EL (cell line): ENCODE measurements at places on chromosomes 5 and 9.
A peak's percentile ranks its signal among the peaks of the same experiment; 100 is the strongest.

DNA sequence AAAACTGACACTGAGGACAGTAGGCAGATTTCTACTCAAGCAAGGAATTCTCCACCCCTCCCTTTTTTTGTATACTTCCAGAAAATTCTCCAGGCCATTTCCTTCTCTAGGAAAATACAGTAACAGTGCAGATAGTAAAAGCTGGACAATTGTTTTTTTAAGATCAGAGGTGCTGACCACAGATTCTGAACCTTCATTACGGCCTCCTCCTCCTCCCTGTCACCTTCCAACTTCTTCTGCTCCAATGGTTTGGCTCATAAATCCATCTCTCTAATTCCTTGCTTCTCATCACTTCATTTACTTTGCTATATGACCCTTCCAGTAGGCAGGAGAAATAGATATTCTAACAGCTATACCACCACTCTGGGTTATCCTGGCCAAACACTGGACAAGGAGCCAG is 220.6 kb downstream of the FBN2 start:
- no peak for DNase-seq

GRCh38 chr5:151081431-151082281 is 822 bp upstream of the TNIP1 start:
- DNase-seq, result no peak

DNA sequence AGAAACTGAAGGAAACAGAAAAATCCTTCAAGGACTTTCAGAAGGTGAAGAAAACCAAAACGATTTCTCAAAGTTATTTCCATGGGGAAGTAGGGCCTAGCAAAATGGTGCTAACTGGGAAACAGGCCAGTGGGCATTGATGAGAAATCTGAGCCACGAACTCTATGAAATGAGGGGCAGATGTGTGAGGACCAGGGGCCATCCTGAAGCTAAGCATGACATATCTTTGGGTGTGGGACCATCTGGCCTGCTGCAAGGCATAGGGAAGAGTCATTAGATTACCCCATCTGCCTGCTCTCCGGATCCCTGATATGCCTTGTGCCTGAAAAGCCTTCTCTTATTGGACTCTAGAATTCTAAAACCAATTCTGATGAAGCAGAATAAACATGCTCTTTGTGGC is 143.8 kb downstream of the PALM2AKAP2 start:
- no peak for DNase-seq

DNA sequence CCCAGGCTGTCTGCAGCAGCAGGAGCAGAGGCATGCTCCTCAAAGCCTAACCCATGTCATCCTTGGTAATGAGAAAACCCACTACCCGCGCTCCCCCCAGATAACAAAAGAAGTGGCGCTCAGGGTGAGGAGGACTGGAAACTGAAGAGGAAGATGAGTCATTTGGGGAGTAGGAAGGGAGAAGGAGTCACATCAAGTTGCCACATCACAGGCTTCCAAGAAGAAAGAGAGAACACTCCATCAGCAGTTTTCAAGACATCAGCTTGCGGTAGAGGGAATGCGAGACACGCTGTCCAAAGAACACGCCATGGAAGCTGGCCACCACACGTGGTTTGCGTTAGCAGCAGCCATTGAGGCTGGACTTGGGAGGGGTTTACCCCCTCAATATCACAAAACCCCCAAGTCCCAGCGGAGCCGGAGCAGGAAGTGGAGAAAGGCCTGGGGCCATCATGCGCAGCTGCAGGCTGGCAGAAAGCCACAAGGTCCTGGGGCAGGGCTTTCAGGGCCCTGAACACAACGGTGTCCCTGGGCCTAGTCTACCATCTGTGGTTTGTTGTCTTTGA is 41.5 kb downstream of the SH3PXD2B start:
- peak; percentile 96 for DNase-seq

GRCh38 chr5:33041586-33041985 is 330.5 kb downstream of the NPR3 start:
- DNase-seq, result no peak

DNA sequence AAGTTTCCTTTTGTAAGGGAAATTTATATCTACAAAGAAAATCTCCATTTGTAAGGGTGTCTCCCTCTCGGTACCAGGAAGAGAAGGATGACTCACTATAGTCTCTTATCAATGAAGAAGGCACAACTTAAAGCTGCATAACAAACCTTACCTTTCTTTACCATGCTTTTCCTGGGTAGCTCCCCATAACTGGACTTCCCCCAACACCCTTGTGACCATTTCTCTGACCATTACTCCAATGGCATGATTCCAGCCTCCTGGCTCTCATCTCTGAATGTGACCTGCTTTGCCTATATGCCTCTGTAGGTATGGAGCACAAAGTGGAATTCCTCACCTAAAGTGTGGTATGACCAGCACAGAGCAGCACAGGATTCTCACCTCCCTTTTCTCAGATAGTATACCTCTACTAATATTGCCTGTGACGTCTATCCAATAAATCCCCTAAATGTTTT is 62.8 kb downstream of the GNA14 start:
- no peak for DNase-seq

- DNase-seq, result no peak
Measured at GRCh38 chr9:124852121-124852828, 985 bp upstream of the WDR38 start.

DNA sequence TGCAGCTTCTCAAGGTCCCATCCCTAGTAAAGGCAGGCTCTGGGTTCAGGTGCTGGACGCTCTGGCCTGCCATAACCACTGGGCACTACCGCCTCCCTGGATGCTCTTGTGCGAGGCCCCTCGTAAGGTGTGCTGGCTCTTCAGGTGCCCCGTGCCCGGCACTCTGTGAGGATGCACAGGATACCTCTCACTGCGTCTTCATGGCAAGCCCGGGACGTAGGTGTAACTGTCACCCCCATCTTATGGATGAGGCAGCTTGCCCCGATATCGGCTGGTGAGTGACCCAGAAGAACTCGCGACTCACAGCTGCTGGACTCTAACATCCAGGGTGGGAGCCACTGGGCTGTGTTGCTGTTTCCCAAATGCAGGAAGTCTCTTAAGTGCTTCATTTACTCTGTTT is 79.0 kb downstream of the GTF3C4 start:
- no peak for DNase-seq

GRCh38 chr9:135515083-135515951 is 5.9 kb upstream of the LCN1 start:
- DNase-seq, result no peak

DNA sequence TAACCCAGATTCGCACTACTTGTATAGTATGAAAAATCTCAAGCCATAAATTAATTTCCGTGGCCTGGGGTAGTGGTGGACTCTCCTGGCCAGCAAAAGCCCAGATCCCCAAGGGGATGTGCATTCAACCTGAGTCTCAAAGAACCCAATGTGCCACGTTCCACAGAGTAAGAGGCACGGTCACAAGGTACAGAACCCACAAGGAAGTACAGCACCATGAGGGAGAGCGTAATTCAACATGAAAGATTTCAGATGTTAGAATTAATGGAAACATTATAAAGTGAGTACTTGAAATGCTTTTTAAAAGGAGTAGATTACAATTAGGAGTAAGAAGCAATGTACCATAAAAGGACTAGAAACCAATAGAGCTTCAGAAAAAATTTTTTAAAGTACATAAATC is 23.4 kb downstream of the SRD5A1 start:
- no peak for DNase-seq

DNA sequence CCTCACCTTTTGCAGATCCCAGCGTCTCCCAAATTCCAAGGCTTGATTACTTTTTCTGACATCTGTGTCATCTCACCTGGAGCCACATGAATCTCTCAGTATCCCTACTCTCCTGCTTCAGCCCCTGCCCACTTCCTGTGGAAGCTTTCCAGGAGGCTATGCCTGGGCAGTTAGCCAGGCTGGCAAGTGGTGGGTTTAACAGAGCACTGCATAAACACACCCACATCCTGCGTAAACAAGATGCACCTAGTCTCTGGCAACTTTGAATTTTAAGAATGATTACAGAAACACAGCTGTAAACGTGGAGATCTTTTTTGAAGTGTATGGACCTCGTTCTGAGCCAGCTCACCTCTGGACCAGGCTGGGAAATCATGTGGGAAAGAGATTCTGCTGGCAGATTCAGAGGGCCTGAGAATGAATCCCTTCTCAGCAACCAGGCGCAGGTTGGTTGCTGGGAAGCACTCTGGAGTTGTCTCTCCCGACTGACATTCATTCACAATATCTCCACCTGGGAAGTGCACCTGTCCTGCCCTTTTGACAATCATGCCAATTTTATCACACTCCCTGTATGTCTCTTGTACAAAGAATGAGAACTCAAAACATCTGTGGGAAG is 55.7 kb upstream of the FANCC start:
- peak; percentile 13 for DNase-seq

DNA sequence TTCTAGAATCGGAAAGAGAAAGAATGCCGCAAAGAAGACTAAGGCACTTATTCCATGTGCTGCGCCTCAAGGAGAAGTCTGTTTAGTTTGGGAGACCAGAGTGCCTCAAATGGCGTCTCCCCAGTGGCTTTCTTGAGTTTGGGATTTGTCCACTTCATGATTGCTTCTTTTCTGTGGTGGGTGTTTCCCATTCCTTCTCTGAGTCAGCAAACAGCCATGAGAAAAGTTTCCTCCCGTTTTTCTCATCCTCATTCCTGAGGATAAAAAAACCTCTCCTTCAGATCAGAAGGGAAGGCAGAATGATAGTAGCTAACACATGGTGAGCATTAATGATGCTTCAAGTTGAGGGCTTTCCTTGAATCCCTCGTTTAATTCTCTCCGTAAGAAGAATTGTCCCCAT is 275.9 kb upstream of the WWC1 start:
- DNase-seq, result peak; percentile 9

GRCh38 chr9:81549500-81550206 is 139.7 kb downstream of the TLE1 start:
- DNase-seq, result no peak

DNA sequence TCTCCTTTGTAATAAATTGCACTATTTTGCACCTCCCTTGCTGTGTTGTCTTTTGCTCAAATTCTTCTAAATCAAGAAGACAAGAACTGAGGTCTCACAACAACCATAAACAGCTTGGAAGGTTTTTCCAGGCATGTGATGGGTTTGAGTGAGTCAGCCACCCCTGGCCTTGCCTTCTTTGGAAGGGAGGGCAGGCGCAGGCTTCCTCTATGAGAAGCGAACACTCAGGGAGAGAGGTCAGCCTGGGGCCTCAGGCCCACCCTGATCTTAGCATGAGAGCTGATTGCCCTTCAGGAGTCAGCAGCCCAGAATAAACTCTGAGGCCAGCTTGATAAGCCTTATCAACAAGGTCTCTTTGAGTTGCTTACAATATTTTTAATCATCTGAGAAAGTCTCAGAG is 31.6 kb downstream of the S1PR3 start:
- peak; percentile 33 for DNase-seq

DNA sequence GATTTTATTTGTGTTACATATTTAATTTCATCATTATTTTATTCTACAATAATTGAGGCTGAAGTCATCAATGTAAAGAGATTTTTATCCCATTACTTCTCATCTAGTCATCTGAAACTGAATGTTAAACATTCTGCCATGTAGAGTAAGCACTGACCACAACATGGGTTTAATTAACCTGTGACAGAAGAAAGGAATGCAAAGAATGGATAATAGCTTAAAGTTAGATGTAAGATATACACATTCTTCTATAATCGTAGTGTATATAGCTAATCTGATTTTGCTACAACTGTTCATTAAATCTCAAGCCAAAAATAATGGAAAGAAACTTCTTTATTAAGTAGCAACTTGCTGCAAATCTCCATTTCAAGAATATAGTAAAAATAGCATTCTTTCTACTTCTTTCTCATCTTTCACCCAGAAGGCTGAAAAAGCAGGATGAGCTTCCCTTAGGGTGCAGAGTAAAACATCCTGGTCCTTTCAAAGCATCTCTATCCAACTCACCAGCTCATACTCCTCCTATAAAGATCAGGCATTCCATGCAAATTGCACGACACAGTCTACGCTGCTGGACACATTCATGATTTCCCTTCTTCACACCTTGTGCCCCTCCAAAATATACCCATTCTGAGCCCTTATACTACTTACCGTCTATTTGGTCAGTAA is 115.2 kb downstream of the EFNA5 start:
- DNase-seq, result peak; percentile 85

DNA sequence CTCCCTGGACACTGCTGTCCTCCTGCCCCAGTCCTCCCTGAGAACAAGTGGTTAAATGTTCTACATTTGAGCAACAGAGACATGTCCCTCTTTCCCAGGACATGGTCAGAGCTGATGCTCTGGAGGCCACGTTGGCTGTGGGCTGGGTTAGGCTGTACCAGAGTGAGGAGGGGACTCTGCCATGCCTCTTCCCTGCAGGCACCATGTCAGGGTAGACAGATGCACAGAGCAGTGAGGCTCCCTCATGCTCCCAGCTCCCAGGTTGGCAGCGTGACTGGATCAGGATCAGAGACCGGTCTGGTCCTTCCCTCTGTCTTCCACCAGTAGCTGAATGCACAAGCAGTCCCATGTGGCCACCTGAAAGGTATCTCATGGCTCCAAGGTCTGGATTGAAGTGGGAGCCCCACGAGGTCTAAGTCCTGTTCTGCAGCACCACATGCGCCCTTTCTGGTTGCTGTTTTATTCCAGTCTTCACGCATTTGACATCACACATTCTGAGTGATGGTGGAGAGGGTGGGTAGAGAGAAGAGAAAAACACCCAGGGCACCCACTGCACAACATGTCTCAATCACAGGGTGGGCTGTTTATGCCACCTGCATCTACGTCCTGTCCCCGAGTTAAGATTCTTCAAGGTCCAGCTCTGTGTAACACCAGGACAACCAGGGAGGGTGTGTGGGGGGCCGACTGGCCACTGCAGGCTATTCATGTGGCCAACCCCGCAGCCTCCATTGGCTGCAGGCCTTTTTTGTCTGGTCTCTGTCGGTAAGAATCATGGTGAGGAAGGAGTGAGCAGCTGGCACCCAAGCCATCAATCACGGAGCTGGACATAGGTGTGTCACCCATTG is 204.9 kb downstream of the FANCC start:
- no peak for DNase-seq

DNA sequence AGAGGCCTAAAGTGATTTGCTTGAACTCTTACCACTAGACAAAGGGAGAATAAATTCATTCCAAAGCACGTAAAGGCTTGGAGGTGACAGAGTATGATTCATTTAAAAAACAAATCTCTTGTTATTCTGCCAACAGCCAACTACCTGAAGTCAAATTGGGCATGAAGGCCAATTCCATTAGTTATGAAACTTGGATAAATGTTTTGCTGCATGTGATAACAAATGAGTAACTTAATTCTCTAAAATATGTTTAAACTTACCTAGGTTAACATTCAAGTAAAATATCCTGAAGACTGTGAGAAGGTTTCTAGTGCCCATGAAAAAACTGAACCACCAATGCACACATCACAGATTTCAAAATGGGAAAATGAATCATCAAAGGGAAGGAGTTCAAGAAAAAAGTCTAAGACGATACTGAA is 120.1 kb upstream of the TSLP start:
- DNase-seq, result no peak
